ENCODE measurements at places on chromosomes 6 and 20.

DNA sequence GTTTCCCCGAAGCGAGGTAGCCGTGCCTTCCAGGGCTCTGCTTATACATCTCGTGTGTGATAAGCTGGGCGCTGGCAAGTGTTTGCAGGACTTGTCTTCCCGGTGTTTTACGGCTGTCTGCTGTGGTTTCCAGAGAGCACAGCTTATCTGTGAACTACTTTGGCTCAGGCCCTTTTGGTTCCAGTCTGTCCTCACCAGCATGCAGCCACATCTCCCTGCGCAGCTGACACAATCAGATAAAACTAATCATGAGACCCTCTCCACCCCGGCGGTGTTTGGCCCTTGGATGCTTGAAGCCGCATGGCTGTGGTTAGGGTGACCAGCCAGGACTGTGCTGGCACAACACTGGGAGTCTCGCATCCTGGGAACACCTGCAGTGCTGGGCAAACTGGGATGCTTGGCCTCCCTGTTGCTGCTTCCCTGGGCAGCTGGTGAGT, 241.8 kb upstream of the FOXQ1 start:
- DNase-seq: no peak

DNA sequence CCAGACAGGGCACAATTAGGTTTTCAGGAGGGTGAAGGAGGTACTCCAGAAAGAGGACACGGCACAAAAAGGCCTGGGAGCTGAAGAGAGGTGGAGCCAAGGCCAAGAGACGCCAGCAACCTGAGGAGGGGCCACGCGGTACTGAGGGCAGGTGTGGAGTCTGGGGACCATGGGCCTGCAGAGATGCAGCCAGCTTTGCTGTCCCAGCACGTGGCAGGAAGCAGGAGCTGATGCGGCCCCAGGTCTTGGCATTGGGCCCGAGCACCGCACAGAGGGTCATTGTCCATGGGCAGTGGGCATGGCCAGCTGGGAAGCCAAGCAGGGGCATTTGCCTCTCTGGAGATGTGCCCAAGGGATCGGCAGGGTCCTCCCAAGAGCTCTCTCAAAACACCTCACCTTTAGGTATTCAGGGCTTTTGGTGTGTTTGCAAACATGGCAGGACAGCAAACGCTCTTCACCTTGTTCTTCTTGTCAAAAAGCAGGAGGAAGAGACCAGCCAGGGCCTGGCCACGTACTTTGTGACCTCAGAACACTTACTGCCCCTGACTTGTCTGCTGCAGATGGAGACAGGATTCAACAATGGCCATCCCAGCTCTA, 1.4 kb upstream of the BPIFB1 start:
- no peak for DNase-seq

GRCh38 chr6:26197933-26198721, 110.9 kb downstream of the HFE start:
- DNase-seq: no peak

DNA sequence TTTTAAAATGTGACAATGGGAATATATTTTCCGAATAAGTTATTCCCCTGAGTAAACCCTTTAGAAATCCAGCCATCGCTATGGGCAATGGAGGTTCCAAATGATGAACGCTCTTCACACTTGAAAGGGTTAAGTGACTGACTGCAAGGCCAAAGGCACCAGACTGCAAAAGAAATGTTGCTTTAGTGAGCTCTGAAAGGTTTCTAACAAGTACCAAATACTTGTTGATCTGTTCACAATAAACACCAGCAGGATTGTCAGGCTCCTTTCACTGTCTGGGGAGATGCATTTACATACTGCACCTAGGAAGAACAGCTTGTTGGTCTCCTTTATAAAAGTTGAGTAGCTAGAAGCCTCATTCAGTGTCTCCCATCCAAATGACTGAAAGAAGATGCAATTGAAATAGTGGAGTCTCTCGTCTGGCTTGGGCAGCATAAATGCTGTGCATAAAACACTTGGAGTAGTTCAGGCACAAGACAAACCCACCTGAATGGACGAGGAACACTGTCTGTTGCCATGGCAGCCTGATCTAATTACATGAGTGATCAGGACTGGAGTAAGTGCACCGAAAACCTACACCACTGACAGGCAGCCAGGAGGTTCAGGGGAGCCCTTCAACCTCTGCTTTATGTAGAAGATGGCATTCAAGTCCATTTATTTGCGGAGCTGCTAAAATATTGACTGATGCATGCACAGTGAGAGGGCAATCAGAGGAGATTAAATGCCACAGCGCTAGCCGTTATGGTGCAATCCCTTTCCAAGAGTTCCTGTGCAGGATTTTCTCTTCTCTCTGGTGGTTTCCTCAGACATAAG, 2.9 kb downstream of the ATXN1 start:
- DNase-seq: no peak
